ENCODE measurements at places on chromosomes 11 and 22.

DNA sequence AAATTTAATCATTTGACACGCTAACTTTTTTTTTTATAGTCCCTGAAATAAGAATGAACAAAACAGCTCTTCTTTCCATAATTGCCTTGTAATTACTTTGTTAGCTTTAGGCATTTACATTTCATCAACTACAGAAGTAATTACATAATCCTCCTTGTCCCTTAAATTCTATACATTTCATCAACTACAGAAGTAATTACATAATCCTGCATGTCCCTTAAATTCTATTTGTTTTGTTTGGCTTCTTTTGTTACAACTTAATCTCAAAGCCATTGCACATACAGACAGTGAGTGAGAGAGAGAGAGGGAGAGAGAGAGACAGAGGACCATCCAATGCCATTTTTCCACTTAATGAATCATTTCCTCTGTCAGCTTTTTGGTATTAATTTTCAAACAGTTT is 873.2 kb downstream of the METTL15 start:
- no peak for DNase-seq

DNA sequence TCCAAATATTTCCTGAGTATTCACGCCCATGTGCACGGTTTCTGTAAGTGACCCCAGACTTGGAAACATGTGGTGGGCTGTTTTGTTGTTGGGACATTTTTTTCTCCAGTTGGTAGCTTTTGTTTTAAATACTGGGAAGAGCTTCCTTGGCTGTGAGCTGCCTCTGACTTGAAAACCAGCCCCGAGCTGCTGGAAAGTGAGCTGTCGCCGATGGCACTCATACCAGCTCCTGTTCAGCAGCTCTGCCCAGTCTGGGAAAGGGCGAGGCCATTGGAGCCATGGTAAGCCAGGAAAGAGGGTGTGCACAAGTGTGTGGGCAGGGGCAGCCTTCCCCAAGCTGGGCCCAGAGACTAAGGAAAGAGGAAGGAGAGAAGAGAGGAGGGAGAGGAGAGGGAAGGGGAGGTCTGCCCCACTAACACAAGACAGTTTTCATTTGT is 3.2 kb upstream of the FLI1 start:
- no peak for DNase-seq

- DNase-seq, result no peak
These were observed 24.3 kb upstream of the VWA5A start for GRCh38 chr11:124090996-124091395.

DNA sequence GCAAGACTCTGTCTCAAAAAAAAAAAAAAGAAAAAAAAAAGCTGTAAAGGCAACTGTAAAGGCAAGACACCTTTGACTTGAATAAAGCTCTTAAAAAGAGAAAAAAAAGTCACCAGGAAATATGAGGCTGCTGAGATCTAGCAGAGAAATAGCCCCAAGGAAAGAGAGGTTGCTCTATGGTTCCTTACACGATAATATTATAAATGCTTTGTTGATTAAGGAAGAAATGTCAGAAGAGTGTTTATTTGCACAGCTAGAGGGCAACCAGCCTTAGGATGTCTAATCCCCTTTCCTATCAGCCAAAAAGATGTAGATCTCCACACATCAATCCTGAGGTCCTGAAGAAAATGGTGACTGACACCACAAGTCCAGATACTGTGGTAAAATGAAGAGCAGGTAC is 32.0 kb downstream of the RBFOX2 start:
- no peak for DNase-seq

GRCh38 chr11:70365544-70365927 is 32.8 kb upstream of the CTTN start:
- no peak for DNase-seq

GRCh38 chr11:2570841-2571597 is 126.2 kb downstream of the KCNQ1 start:
- no peak for DNase-seq

GRCh38 chr11:79170321-79170720 is 270.5 kb downstream of the TENM4 start:
- DNase-seq, result no peak
